Stimulated activated CD4-positive, alpha-beta T cell treated with anti-CD3 and anti-CD28 coated beads, Interleukin-1b, Interleukin-23, amount 100 ng/mL, for 48 hours (primary cell): ENCODE measurements at places on chromosomes 3 and 15.
A peak's percentile ranks its signal among the peaks of the same experiment; 100 is the strongest.

DNA sequence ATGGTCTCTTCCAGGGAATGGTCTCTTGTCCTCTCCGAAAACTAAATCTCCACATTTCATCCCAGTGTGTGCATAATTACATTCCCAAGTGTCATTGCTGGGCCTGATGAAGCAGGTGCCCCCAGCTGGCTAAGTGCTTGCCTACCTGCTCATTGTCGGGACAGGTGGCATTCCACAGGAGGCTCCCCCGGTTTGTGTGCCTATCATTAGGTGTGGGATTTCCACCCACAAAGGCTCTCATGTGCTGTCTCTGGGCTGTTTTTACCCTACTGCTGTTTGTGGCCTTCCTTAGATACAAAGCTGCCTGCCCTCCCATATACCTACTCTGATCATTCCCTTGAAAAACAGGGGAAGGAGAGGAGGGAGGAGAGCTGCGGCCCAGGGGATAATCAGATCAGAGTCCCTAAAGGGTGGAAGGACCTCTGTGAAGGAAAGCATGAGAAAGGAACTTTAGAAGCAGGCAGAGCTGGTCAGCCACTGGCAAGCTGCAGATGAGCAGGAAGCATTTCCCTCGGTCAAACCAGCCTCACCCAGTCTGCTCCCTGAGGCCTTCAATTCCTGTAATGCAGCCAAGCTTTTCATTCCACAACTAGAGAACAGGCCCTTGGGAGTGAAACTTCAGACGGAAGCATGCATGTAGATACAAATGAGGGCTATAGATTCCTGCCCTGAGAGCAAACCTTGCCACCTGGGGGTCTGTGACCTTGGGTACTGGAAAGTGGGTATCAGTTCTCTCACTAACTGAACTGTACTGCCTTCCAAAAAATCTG lies 60.7 kb upstream of the HEG1 start:
- no peak for DNase-seq

DNA sequence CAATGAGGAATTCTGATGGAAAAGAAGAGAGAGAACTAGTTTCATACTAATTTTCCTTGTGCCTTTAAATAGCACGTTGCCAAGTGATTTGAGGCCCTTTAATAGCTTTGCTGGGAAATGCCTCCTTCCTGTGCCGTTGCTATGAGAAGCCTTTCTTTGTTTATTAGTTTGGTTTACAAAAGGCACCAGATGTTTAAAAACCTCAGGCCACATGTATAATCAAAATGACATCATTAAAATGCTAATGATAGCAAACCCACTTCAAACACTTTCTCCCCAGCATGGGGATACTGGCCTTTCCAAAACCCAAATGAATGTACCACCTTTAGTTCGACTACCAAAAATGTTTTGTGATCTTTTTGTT lies 50.0 kb upstream of the TBC1D23 start:
- DNase-seq: no peak

DNA sequence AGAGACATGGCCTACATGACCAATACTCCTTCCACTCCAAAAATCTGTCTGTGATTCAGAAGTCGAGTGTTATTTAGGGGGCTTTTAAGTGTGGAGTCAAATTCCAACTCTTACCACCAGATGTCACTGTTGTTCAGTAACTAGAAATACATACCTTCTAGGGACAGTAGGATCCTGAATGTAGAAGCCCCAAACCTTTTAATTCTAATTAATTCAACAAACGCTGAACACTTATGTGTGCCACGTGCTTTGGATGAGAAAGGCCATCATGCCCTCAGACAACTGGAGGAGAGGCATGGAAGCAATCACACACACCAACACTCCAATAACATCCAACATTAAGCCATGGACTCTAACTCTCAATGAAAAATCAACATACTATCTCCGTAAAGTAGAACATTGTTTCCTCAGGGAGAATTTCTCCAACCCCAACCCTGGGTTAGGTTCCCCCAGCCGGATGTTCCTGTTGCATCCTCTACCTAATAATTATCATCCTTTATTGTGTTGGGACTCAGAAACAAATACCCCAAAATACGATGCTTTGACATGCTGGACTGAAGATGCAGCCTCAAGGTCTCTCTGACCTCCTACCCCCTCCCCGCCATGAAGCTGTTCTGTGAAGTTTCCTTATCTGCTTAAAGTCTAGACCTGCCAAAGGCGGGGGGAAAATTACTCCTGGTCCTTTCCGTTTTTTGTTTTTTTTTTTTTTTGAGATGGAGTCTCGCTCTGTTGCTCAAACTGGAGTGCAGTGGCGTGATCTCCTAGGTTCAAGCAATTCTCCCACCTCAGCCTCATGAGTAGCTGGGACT lies 8.0 kb upstream of the CCDC13 start:
- no peak for DNase-seq

DNA sequence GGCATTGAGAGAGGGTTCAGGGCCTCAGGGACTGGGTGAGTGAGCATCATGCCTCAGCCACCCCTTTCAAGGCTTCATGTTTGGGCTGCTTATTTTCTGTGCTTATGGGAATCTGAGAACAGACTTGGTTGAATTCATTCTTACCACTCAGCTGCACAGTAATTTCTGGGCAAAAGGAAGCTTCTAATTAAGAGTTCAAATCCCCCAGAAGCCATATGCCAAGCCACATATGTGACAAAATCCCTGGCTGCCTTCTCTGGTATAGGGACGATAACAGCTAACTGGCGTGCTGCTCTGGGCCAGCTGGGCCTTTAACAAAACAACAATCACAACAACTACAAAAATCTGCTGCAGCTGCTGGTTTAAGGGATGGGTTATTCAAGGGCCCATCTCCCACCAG lies 181.0 kb upstream of the ANKRD28 start:
- DNase-seq: no peak

- DNase-seq: no peak
Observed at GRCh38 chr15:25177955-25178801, 223.4 kb downstream of the SNRPN start.

DNA sequence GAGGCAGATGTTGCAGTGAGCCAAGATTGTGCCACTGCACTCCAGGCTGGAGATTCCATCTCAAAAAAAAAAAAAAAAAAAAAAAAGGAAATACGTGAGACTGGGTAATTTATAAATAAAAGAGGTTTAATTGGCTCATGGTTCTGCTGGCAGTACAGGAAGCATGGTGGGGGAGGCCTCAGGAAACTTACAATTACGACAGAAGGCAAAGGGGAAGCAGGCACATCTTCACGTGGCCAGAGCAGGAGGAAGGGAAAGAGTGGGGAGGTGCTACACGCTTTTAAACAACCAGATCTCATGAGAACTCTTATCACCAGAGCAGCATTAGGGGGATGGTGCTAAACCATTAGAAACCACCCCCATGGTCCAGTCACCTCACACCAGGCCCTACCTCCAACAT lies 138.2 kb upstream of the IL12A start:
- DNase-seq: no peak

DNA sequence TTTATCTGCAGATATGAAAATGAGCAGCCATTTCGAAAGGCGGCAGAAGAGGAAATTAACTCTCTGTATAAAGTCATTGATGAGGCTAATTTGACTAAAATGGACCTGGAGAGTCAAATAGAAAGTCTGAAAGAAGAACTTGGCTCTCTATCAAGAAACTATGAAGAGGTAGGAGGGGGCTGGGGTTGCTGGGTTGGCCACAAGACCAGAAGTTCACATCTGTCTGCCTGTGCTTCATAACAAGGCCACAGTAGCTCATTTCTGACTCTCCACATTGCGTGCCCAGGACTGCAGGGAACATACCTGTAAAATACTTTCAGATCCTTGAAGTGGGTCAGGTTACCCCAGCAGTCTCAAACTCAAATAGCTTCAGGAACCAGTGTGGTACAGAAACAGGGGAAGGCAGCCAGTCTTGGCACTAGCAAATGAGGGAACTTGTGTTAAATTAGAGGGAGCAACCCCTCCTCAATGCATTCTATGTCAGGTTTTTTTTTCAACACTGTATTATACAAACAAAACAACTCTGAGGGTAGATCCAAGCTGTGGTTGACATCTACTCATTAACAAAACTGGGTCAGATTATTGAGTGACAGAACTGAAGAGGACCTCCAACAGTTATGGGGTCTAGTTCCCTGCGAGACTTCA lies 48.7 kb downstream of the BFSP2 start:
- peak; percentile 75 for DNase-seq

DNA sequence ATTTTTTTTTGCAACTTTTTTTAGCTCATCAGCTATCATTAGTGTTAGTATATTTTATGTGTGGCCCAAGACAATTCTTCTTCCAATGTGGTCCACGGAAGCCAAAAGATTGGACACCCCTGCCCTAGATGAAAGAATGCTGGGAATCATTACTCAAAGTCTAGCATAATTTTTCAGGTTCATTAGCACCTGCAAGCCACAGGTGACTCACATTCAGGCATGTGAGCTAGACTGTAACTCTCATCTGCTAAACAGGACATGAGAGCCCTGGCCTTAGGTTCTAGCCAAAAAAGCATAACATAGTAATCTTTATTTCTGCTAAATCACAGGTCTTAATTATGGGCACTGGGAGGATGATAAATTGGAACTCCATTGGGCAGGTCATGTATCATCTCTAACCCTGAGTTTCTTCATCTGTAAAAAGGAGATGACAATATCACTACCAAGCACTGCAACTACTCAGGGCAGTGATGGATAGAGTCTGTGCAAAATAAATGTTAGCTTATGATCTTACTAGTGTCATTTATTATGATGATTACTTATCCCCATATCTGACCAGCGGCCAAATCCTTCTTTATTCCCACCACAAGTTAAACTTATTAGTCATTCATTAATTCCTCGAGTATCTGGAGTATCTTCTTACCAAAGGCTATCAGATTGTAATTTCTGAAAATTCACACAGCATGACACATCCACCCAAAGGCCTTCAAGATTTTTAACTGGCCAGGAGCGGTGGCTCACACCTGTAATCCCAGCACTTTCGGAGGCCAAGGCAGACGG lies 125.0 kb downstream of the PLD1 start:
- DNase-seq: no peak

GRCh38 chr3:43581343-43581742 lies 40.5 kb downstream of the ANO10 start:
- no peak for DNase-seq

DNA sequence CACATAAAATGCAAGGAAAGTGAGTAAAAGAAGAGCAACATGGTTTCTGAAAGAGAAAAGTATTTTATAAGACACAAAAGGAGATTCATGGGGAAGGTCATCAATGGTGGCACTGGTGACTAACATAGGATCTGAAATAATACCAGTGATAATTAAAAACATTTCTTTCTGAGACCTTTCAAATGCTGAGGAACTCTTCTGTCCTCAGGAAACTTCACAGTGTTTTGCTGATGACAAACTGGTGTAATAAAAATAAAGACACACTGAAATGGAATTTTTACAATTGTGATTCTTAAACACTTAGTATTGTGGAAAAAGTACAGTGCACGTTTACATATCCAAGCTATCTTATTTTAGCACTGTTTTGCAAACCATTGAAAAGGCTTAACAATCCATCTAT lies 80.4 kb upstream of the ZBTB20 start:
- DNase-seq: no peak

DNA sequence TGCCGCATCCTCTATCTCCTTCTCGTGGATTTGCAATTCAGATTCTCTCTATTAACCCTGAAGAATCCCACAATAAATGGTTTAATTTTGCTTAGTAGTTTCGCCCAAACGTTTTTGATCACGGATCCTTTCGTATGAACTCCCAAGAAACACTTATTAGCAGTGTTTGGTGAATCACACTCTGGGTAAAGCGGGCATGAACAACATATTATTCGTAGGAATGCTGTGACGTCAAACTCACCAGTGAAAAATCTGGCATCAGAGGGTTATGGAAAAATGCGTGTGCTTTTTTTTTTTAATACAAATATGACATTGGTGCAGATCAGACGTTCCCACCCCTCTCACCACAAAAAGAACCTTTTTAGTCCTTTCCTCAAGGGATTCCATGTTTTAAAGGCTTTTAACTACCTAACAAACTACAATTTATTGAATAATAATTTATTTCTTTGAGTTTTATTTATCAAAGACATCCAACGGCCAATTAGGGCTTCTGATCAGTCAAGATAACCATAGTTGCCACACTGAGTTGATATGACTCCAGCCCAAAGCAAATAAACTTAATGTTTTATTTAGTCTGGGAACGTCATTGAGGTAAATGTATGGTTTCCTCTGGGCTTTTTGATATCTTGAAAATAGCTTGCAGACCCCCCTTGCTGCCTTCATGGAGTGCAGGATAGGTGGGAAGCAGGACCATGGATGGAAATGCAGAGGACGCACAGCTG lies 45.5 kb upstream of the CGNL1 start:
- no peak for DNase-seq

- no peak for DNase-seq
Observed at GRCh38 chr3:81419228-81419627, 342.2 kb downstream of the GBE1 start.

DNA sequence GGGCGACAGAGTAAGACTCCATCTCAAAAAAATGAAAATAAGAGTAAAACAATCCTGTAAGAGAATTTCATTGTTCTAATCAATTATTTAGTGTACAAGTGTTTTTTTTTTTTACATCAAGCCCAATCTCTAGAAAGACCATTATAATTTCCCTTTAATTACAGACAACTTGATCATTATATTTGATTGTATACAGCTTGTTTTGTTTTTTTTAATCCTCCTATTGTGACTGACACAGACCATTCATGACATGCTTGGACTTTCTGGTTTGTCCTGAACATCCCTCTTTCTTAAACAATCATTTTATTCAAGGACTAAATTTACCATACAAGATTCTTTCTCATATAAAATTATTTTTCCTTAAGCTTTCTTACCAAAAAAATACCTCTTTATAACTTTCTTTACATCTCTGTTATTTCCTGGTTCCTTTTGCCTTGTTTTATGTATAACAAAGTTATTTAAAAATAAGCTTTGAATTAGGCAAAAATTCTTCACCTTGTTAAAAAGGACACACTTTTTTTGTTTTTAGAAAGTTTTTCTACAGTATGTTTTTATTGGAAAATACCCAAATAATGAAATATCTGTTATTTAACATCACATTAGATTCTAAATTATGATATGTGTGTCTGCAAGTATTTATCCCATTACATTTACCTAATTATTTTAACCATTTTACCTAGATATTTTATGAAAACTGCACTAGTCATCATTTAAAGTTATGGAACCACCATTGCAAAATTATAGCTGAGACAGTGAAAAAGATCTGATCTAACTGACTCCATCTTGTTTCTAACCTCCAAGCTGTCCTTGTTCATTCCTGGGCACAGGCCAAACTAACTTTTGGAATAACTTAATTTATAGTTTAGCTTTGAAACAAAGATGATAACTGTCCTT lies 26.1 kb upstream of the GFM1 start:
- DNase-seq: no peak

DNA sequence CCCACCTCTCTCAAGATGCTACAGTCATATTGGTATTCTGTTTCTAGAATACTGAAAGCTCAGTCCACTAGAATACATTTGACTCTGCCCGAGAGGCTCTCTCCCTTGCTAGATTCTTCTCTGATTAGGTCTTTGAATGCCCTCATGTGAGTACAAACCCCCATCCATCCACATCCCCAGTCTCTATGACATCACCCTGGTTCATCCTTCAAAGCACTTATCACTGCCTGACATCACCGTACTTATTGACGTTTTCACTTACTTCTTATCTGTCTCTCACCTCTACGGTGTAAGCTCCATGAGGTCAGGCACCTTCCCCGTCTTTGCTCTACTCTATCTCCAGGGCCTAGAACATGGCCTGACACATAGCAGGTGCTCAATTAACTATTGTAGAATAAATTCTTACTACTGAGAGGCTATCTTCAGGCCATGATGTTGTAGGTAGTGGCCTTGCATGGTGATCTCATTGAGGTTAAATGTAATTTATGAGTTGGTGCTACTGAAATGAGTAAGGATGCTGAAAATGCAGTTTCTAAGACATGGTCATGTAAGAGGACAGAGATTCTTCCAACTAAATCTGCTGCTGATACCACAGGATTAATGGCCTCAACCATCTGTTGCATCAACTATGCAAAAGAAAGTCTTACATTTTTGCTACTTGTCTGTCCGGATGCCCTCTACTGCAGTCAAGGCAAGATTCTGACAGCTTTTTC lies 26.8 kb downstream of the EOGT start:
- DNase-seq: no peak
